Fibroblast of skin of back (primary cell): ENCODE measurements at places on chromosomes 4 and X.
A peak's percentile ranks its signal among the peaks of the same experiment; 100 is the strongest.

GRCh38 chrX:118974088-118974907, at the start of gene LONRF3:
TSS of gene LONRF3 (plus strand) at chrX:118974618. CDS start at chrX:118974781, 163 bp downstream.
- peak; percentile 13 for DNase-seq

- DNase-seq = no peak
Observed at GRCh38 chrX:102654696-102655095, 3.4 kb downstream of the GPRASP1 start.

DNA sequence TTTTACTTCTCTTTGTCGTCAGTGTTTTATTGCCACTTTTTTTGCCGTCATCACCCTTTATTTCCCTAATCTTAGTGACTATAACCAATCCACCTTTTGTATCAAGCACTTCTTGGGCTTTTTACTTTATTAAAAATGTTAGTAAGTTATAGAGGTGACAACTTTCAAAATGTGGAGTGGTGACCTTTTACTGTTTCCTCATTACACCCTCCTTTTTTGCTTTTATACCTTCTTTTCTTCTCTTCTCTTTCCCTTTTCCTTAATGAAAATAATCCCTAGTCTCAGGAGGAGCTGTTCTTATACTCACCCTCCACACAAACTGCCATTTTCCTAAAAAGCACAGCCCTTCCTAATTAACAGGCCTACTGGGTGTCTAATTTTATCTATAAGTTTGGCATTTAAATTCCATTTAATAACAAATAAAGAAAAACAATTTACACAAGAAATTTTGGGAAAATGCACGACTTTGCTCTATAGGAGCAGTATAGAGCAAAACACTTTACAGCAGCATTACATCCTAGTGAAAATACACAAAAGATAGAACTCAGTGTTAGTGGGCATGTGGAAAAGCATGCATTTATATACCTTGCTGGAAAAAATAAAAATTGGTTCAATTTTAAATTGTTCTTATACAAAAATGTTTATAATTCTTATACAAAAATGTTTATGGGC, 27.3 kb downstream of the BBS12 start:
- peak; percentile 30 for DNase-seq

GRCh38 chr4:94459462-94460161, 7.9 kb downstream of the PDLIM5 start:
- no peak for DNase-seq

GRCh38 chrX:19846995-19847790, 40.2 kb downstream of the SH3KBP1 start:
- peak; percentile 87 for DNase-seq

- no peak for DNase-seq
Observed at GRCh38 chrX:7690842-7691241, 152.1 kb upstream of the VCX start.

DNA sequence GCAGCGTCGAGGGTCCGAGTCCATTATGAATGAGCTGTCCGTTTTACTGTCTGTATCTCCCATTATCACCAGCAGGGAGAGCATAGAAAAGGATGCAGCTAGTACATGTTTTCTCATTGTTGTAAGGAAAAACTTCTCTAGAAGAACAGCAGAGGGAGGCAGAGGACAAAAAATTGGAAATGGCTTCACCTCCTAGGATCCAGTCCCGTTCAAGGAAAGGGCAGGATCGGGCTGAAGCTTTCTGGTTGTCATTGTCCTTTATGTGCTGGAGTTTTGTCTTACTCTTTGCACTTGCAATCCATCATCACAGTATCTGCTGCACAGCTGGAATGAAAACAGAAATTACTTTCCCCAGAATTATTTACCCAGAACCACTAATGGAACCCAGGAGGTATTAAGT, 14.7 kb downstream of the NDP start:
- DNase-seq = peak; percentile 79

GRCh38 chr4:1522606-1523005, 116.4 kb upstream of the NKX1-1 start:
- DNase-seq = no peak
